ENCODE measurements at places on chromosomes 4 and X.

- DNase-seq = no peak
Observed at GRCh38 chr4:33067221-33067620, 2347.1 kb downstream of the PCDH7 start.

DNA sequence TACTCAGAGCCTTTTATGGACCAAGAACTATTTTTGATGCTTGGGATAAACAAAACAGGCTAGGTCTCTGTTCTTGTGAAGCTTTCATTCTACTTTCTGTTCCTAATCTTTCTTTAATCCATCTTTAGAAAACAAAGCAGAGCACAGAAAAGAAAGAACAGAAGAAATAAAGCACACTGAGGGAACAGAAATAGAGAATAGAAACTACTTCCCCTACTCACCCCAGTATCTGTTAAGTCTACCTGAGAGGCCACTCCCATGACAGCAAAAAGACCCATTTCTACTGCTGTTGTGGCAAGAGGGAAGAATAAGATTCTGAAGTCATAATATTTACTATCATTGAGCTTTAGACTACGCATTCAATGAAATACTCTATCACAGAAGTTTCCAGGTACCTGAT is 9.2 kb downstream of the RFC1 start:
- DNase-seq = peak; percentile 39

DNA sequence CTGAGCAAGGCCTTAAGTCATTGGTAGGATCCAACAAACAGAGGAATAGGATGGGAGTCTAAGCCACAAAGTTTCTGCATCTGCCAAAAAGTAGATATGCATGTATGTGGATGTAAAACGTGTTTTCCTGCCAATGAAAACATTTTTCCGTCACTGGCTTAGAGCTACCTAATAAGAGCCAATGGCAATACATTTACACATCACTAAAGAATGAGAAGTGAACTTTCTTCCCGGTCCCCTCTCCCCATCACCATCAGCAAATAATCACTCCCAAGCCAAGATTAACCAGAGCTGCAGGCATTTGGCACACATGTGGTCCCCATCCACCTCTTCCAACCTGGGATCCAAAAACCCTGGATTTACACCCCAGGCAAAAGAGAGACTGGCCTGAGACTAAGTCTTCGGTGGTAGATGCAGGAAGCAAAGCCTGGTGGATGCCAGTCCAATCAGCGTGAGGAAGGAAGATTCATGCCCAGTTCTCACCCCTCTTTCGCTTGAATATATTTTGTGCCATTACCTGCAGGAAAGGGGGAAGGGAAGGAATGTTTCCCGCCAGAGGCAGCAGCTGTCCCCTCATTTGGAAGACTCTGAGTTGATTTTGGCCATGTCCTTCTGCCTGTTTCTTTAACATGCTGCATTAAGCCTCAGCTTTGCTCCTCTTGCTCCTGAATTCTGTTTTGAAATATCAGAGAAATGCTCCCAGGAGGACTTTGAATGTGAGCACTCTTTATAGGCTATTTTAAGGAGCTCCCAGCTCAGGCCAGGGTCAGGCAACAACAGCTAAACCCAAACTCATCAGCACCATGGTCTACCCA is 131.4 kb downstream of the CHIC2 start:
- DNase-seq = no peak

- DNase-seq = peak; percentile 1
Observed at GRCh38 chr4:168487282-168488035, 7.2 kb upstream of the DDX60L start.

GRCh38 chrX:36241397-36241796 is 321.9 kb downstream of the CFAP47 start:
- no peak for DNase-seq

- peak; percentile 47 for DNase-seq
Observed at GRCh38 chr4:17817027-17817426, 6.2 kb downstream of the NCAPG start.

Data from activated CD4-positive, alpha-beta T cell treated with anti-CD3 and anti-CD28 coated beads, Interleukin-2, Interleukin-6, amounts not matched to agents 100 ng/mL and 50 ng/mL, durations not matched to agents 16 hours and 8 hours (primary cell).